ENCODE measurements at places on chromosomes 5 and 9. TPM values are rescaled to one million over a fixed set of nuclear protein-coding genes. Genes with fewer than 3 reads are reported as not detected.

DNA sequence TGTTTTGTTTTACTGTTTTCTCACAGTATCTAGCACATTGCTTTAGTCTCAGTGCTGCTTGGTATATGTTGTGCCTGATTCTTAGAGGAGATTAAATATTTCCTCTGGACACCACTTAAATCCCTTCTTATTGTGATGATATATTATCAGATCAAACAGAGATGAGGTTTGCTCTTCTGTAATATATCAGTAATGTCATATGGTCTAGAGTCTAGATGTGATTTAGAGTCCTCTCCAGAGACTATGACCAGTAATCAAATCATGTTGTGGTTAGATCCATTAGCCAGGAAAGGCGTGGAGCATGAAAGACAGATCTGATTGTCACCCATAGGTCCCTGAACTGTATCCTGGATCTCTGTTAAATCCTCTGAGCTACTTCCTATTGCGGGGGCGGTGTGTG, 24.4 kb downstream of the CAMK4 start:
- DNase-seq = no peak

DNA sequence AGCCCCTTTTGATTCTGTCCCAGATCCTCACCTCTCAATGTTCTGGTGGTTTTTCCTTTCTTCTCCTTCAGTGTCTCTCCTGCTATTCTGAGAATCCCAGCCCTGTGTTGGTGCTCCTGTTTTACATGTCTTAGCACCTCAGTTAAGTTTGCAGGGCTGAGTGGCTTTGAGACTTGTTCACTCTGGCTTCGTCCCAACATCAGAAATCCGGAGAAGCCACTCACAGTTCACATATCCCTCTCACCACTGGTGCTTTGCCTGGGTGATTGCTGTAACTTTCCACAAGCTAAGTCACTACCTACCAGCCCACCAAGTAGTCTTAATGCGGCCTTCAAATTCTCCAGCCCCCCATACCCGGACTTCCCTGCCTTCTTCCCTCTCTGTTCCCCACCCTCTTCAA, 40.2 kb downstream of the CYFIP2 start:
- no peak for DNase-seq

GRCh38 chr9:136709454-136710109, 2.8 kb upstream of the DIPK1B start:
- DNase-seq = no peak

- DNase-seq = peak; percentile 6
These were observed 33.1 kb upstream of the ZNF462 start for GRCh38 chr9:106829666-106830408.

Gene KIF20A
- 72.0 TPM for total RNA-seq

Measured in endothelial cell of umbilical vein (primary cell).